ENCODE measurements at places on chromosomes 7 and 10. TPM values are rescaled to one million over a fixed set of nuclear protein-coding genes. Genes with fewer than 3 reads are reported as not detected.
A peak's percentile ranks its signal among the peaks of the same experiment; 100 is the strongest.

The COL13A1 gene
- 11.2 TPM for polyA plus RNA-seq

The EIF5AL1 gene
- 2.9 TPM for polyA plus RNA-seq

The SPDYE18 gene
- polyA plus RNA-seq: 0.30 TPM

The FAM237B gene
- polyA plus RNA-seq: not detected

The TRPV5 gene
- polyA plus RNA-seq: not detected

The PNLIPRP2 gene
- 0.54 TPM for polyA plus RNA-seq

The TAF3 gene
- 5.9 TPM for polyA plus RNA-seq

The LRMDA gene
- polyA plus RNA-seq: 6.0 TPM

The PI4K2A gene
- 9.5 TPM for polyA plus RNA-seq

- DNase-seq: no peak
Observed at GRCh38 chr10:79383974-79384606, 36.8 kb downstream of the PPIF start.

DNA sequence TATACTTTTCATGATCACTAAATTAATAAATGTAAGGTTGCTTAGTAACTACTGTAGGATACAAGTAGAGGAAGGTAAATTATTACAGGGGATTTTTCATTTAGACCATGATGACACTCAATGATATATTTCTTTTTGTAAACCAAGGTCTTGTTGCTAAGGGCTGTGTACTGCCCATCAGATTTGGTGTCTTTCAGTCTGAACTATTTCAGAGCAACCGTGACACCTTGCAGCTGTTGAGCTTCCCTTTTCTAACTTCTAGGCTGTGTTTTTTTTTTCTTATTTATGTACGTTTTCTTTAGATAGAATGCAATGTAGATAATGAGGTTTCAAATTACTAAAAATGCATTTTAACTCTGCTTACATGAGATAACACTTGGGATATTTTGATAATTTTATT lies 292.0 kb upstream of the MBL2 start:
- no peak for DNase-seq

- no peak for DNase-seq
Observed at GRCh38 chr7:17274551-17275245, 23.8 kb upstream of the AHR start.

- DNase-seq: no peak
Observed at GRCh38 chr7:128194533-128195282, 46.4 kb upstream of the LEP start.

DNA sequence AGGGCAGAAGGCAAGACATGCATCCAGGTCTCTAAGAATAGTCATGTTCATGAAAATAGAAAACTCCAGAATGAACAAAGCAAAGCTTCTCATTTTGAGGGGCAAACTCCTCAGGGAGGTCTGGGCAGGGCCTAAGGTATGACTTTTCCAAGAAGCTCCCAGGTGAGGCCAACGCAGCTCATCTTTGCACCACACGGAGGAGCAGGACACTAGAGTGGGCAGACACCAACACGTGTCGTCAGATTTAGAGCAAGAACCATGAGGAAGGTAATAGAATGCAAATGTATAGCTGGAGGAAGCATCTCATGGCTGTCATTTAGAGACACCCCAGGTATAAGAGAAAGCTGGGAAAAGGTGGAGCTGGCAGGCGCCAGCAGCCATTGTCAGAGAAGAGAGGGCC lies 95.7 kb downstream of the WDFY4 start:
- DNase-seq: no peak

DNA sequence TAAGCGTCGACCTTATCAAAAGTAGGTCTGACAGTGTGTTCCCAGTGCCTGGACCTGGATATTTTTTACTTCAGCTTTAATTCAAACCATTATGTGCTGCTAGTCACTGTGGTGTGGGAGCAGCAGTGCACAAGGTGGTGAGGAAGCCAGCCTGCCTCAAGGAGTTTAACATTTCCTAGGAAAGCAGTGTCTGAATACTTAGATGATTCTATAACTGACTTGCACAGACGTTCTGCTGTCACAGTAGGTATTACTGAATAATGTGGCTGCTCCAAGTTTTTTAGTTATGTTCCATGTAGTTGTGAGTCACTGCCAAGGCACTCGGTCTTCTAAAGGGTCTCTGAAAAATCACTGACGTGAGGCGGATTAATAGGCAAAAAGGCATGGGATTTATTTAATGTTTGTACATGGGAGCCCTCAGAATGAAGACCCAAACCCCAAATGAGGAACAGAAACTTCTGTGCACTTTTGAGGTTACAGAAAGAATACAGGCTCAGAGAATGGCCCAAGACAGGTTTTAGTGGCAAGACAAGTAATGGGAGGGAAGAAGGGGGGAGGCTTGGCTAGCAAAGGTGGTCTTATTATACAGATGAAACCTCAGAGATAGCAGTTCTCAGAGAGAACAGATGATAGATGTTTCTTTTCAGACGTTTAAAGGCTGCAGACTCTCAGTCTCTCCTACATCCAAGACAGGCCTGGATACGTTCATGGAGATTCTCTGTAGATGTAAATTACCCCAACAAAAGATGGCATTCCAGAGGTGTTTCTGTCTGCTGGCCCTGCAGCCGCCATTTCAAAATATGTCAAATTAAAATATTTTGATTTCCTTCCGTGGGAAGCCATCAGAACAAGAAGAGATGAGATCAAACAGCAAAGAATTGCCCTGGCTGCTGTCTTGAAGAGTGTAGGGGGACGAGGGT lies 209.3 kb downstream of the SDK1 start:
- no peak for DNase-seq

- no peak for DNase-seq
Observed at GRCh38 chr10:124717911-124718741, 26.1 kb downstream of the FAM53B start.

DNA sequence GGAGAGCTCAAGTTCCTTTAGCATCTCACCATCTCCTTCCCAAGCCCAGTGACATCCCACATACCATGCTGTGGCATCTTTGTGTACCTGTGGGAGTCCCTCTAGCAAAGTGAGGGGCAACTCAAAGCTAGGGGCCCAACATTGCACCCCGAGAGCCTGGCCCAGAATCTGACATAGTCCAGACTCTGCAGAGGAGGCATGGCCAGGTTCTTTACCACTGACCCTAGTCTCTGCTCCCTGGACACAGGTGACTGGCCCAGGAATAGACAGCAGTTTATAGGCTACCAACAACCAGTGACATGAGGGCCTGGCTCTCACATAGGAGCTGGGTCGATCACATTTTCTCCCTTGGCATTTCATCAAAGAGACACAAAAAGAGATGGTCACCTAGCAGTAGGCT lies 444.0 kb upstream of the ZMIZ1 start:
- no peak for DNase-seq

- DNase-seq: no peak
Observed at GRCh38 chr7:135713836-135714470, 14.0 kb downstream of the SLC13A4 start.

DNA sequence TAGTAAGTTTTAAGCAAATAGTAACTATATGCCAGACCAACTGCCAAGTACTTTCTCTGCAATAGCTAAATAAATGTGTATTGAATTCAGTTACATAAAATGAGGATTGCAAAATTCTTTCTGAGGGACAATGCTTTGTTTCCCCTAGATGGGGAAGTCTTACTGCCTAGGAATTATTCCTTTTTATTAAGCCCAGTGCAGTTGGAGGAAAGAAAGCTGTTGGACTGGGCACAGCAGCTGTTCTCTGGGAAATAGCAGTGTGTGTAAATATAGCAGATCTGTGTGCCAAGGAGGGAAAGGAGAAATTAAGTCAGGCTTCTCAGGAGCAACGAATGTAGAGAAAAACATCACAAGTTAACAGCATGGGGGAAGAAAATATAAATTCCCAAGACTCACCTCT lies 77.1 kb downstream of the SEC23IP start:
- no peak for DNase-seq

GRCh38 chr10:121324678-121325213 lies 273.5 kb downstream of the FGFR2 start:
- no peak for DNase-seq

DNA sequence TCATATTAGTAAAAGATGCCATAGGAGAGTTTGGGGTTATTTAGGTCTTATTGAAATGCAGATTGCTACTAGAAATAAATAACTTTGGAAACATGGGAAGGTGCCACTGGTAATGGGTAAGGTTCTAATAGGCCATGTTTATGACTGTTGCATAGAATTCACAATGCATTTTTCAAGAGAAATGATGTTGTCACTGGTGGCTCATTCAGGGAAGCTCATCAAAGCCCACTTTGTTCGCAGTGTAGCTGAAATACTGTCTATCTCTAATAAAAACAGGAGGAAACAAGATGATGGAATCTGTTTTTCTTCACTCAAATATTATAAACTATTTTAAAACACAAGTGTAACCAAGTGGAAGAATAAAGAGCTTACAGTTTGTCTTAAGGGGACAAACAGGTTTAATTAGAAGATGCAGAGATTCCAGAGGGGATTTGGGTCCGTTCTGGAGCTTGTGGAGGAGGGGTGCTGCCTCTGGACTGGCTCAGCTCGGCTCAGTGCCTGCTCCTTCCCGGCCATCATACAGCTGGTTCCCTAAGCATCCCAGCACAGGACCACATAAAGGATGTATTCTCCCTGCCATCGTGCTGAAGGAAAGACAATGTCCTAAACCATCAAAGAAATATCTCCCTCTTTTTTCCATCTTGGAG lies 20.4 kb downstream of the OPALIN start:
- DNase-seq: no peak

DNA sequence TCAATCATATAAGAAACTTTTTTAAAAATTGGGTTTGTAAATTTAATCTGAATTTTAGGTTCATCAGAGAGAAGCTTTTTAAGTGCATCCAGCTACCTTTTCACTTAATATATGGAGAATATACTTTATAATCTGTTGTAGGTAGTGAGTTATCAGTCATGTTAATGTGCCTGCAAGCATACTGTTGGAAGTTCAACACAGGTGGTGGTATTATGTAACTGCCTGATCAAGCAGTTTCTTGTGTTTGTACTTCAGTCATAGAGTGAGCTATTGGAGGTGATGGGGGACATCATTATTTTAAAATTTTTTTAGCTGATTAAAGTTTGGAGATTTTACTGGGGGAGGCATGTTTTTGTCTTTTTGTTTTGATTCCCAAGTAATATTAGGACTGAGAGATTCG lies 2.5 kb downstream of the TNKS2 start:
- DNase-seq: no peak

- no peak for DNase-seq
Observed at GRCh38 chr10:14116021-14116420, 214.7 kb downstream of the FRMD4A start.

GRCh38 chr10:83527934-83528333 lies 611.4 kb upstream of the GHITM start:
- DNase-seq: no peak

DNA sequence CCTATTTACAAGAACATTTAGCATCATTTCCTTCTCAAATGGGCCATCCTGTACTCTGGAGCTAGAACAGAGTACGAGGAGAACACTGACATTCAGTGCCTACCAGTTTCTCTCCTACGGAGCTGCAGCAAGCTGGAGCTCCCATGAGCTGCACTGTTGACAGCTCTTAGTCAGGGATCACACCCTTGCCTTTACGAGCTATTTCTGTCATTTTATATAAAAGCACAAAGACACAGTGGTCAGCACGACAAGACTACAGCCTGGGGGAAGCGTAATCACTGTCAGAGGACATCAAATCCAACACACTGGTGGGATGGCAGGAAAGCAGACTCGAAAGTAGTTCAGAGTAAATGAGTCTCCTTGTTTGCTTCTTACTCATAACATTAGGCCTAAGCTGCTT lies 2.7 kb downstream of the CDCA7L start:
- DNase-seq: no peak

DNA sequence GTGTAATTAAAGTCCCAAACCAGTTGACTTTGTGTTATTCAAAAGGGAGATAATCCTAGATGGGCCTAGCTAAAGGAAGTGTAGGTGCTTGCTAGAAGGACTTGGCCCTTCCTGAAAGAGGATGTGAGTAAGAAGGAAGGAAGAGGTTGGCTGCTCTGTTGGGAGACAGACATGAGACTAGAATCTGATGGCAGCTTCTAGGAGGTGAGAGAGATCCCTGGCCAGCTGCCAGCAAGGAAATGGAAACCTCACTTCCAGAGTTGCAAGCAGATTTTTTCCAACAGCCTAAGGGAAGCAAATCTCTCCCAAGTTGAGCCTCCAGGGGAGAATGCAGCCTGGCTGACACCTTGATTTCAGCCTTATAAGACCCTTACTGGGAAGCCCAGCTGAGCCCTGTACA lies 368.4 kb upstream of the ZMIZ1 start:
- DNase-seq: peak; percentile 52

Measured in muscle of back (tissue), 13 donors.